Effector memory CD4-positive, alpha-beta T cell (primary cell): ENCODE measurements at places on chromosomes 4 and X.

- peak; percentile 20 for DNase-seq
Measured at GRCh38 chrX:81195712-81196111, 6.0 kb downstream of the HMGN5 start.

GRCh38 chr4:1576304-1576960 is 107.7 kb downstream of the FAM53A start:
- no peak for DNase-seq

DNA sequence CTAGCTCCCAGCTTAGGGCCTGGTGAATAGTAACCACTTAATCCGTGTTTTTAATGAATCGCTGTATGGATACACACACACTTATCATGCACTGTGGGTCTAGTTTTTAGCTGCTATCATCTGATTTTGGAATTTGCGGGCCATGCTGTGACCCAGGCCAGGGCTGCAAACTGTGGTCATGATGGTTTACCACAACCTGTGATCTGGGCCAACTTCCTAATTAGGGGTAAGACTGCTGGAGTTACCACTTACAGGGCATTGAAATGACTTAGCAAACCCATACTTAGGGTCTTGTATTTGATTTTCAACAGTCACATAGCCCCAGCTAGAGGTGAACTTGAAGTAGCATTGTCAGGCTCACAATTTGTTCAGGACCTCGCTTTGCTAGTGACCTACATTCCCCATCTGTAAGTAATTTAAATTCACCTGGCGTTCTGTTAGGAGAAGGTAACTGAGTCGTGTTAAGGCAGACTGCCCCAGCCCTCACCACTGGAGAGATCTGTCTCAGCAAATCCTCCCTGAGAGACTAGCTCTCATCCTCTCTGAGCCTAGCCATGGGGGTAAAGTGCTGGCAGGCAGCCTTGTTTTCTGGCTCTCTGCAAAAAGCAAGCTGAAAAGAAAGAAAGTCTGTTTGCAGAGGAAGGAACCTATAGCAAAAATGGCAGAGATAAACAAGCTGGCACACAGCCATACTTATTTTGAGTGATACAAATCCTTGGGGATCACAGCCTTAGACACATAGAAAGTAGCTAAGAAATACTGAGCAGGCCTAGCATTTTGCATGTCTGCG is 33.8 kb upstream of the EGFL6 start:
- DNase-seq = no peak

DNA sequence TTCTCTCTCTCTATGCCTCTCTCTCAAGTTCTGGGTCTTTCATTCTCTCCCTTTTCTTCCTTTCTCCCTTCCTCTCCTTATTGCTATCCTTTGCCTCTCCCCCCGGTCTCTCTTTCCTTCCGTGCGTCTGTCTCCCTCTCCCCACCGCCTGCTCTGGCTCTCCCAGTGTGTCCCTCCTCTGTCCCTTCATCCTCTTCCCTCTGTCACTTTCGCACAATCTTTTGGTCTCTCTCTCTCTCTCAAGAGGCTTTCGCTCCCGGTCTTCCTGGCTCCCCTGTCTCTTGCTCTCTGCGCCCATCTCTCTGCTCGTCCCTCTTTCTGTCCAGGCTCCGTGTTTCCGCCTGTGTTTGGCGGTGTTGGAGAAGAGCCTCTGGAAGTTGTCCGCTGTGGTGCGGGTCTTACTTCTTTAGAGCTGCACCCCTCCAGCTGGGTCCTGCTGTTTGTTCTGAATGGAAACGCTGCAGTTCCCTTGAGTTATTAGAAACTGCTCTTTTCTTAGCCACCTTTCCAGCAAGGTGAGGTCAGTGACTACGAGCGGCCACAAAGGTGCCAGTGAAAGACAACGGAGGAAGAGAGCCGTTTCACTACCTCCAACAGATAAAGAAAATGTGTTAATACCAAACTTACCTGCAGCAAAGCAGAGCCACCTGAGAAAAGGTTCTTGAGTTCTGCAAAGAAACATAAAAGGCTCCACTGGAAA is 1.1 kb downstream of the BMPR1B start:
- DNase-seq = no peak

DNA sequence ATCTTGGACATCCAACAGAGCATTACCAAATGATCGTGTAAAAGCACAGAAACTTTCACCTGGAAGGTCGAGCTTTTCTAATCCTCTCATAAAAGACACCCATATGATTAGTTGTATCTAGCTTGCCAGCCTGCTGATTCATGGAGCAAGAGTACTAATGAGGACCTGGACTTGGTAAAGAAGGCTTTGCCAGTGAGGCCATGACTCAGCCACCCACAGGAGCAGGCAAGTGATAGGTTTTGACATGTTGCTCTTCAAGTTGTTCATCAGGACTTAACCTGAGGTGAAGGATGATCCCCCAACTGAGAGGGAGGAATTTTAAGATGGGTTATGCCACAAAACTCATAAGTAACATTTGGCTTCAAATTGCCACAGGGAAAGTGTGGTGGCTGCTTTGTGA is 24.7 kb upstream of the EPGN start:
- DNase-seq = no peak

GRCh38 chr4:185903205-185903604 is 91.2 kb upstream of the SORBS2 start:
- no peak for DNase-seq

GRCh38 chrX:99572711-99573110 is 837.4 kb downstream of the PCDH19 start:
- no peak for DNase-seq

DNA sequence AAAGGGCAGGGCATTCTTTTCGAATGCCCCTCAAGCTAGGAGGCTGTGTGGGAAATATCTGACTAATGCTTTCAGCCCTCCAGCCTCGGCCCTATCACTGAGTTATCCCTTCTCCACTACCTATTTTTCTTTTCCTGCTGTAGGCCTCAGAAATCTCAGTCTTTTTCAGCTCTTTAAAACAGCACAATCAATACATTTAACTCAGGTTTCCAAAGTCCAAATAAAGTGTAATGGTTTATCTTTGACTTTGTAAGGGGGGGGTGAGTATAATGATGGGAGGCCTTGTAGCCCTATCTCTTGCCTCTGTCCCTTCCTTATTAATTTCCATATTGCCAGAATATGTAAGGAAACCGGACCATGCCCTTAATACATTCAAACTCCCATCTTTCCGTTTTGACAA is 1.6 kb upstream of the WNK3 start:
- DNase-seq = no peak

DNA sequence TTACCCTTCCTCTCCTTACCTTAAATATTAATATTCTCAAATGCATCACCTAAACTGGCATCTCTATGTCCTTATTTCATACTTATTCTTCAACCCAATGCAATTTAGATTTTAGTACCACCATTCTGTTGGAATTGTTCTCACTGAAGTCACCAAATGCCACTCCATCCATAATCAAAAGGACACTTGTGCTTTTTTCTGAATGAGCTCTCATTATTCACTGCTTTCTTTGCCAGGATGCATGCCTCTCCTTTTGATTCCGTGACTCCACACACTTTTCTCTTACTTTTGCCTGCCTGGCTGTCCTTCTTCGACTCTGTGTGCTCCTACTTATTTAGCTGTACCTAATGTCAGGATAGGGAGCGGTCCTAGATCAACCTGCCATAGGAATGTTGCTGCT is 633.1 kb upstream of the BOD1L1 start:
- DNase-seq = no peak

DNA sequence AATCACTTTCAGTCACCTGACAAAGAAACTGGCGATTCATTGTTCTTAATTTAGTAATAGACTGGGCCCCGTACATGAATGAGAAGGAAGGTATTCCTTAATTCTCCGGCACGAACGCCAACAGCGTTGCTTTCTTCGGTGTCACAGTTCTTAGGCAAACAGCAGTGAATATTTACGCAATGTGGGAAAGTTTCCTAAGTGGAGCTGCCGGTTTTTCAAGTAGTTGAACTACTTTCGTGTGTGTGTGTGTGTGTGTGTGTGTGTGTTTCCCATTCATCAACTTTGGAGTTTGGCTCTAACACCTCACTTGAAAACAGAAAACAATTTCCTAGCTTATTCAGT is 651 bp downstream of the NXT2 start:
- DNase-seq = no peak
